ENCODE measurements at places on chromosomes 6 and 20.
A peak's percentile ranks its signal among the peaks of the same experiment; 100 is the strongest.

GRCh38 chr20:36407199-36407733 is 101.1 kb downstream of the DLGAP4 start:
- DNase-seq: no peak

DNA sequence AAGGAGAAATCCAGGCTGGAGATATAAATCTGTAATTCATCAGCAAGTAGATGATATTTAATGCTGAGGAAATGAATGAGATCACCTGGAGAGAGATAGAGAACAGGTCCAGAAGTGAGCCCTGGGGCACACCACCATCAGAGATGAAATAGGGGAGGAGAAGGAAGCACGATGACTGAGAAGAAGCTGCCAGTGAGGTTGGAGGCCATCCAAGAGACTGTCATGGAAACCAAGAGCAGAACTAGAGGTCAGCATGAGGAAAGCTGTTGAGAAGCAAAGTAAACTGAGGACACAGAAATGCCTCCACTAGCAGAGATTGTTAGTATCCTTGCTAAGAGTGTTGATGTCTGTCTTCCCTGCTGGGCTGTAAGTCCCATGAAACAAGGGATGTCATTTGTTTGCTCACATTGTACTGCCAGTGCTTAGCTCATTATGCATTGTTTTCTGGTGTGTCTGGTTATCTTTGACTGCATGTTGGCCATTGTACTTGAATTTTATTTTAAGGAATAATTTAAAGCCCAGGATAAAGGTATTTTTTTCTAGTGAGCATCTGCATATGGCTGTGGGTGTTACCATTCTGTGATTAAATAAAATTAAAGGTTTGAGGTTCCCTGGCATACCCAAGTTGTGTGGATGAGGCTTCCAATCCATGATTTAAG is 35.8 kb downstream of the CDH22 start:
- no peak for DNase-seq

GRCh38 chr20:5844063-5844681 is 94.0 kb downstream of the SHLD1 start:
- peak; percentile 83 for DNase-seq

GRCh38 chr6:14129575-14129974 is 12.0 kb downstream of the CD83 start:
- no peak for DNase-seq
